ENCODE measurements at places on chromosomes 4 and X.

- no peak for DNase-seq
Measured at GRCh38 chr4:146959692-146960091, 14.0 kb upstream of the TTC29 start.

- no peak for DNase-seq
Measured at GRCh38 chr4:36740796-36741310, 459.4 kb downstream of the DTHD1 start.

DNA sequence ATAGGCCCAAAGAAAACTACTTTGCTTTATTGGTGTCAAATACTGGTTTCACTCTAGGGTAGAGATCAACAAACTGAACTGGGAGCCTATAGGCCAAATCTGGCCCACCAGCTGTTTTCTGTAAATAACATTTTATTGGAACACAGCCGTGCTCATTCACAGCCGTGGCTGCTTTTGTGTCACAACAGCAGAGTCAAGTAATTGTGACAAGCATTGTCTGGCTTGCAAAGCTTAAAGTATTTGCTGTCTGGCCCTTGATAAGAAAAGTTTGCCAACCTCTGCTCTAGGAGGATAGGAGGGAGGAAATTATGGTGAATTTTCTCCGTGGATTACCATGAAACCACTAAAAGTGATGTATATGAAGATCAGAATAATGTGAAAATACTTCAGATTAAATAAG, 53.4 kb downstream of the GPAT3 start:
- no peak for DNase-seq

DNA sequence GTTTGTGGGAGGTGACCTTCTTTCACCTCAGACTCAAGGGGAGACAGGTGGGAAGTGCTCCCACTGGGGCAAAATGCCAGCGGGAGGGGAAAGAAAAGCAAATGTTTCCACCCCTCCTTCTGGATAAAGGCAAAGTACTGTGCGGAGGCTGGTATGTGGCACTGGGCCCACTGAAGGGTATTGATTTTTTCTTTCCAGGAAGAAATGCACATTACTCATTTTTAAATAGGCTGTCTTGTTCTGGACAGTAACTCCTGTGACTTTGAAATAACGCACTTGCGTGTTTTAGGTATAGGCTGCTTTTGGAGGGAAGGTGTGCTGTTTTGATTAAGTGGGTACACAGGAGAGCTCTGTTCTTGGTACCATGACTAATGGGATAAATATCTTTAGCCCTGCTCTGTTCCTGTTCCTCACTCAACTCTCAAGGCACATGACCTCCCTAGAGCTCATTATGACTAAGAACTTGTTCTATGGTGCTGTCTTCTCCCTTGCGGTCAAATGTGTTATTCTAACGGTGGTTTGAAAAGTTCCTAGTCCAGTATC, 40.7 kb upstream of the MBTPS2 start:
- no peak for DNase-seq

DNA sequence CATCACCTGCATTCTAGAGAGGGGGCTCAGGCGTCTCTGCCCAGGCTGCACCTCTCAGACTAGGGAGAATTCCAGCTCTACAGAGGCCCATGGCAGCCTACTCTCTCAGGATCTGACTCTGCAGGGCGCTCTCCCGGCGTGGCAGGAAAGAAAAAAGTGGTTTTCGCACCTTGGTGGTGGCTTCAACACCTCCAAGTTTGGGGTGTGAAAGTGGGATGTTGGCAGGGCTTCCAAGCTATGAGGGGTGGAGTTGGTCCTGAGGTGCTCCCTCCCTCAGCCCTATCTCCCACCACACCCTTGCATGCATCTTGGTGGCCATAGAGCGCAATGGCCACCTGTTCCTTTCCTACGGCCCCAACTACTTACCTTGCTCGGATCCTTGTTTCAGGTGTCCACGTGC, 166.5 kb downstream of the VSIG4 start:
- no peak for DNase-seq

GRCh38 chrX:19670854-19671620, 155.7 kb upstream of the MAP3K15 start:
- DNase-seq: no peak

GRCh38 chrX:107742700-107743191, 32.8 kb downstream of the TSC22D3 start:
- DNase-seq: no peak

DNA sequence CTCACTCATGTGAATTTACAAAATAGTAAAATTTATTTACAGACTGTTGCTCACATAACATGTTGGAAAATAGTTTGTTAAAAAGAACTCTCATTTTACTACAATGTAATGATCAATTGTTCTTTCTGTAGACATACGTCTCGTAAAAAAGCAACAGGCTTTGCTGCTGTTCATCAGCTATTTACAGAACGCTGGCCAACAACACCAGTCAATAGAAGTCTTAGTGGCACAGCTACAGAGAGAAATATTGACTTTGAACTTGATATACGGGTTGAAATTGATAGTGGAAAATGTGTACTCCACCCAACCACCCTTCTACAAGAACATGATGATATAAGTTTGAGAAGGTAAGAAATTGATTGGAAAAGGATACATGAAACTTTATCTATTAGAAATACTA, 47.6 kb upstream of the ADAD1 start:
- DNase-seq: no peak

- no peak for DNase-seq
Measured at GRCh38 chr4:6620296-6620695, 20.2 kb upstream of the MRFAP1 start.

- DNase-seq: no peak
Measured at GRCh38 chr4:174324725-174325124, 41.0 kb downstream of the CEP44 start.

DNA sequence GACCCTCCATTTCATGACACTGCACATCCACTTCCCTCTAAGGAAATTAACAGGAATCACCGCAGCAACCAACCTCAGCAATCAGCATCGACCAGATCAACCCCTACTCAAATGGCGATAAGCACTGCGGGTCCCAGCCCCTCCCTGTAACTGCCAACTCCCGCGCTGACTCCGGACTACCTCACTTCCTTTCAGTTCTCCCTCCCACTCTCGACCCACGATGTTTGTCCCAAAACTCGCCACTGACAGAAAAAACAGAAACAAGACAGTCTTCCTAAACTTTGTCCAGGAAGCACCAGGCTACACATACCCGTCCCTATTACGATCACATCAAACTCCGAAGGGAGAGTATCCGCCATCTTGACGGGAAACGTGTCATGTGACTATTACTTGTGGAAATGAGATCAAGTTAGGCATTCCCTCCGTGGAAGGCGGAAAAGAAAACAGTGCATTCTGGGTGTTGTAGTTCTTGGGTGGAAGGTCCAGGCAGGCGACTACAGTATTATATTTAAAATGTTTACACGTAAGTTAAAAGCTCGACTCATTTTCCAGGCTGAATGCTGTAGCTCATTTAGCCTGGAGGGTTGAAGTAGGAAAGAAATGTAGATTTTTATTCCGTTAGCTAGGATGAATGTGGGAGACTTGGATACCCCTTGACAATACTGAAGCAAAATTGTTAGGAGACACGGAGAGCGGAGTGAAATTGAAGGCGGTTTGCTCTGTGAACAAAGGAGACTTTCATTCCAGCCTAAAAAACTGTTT, at the start of gene CHM:
TSS of gene CHM (minus strand) at position 385 of the 762 bp plus-strand sequence. CDS start at position 359, 26 bp downstream.
- peak; percentile 80 for DNase-seq

- DNase-seq: no peak
Measured at GRCh38 chrX:25343060-25343459, 327.3 kb upstream of the ARX start.

- DNase-seq: no peak
Measured at GRCh38 chr4:26860922-26861433, 337 bp downstream of the STIM2 start.

DNA sequence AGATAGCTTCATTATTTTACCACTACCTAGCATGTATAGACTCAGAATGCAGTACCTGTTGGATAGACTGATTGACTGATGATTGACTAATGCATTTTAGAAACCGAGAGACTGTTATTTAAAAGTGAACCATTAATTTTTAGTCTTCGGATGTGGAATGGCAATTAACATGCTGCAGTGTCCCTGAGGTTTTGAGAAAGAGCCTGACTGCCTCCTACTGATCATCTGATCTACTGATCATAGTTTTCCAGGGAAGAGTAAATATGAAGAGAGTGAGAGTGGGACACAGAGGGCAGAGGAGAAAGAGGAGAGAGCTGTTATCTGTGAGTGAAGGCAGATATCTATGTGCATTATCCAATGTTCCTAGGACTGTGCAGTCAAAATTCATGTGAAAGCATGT, 764.7 kb downstream of the TRIML1 start:
- DNase-seq: no peak

- DNase-seq: peak; percentile 55
Measured at GRCh38 chr4:78610546-78611214, 59.1 kb downstream of the ANXA3 start.

GRCh38 chrX:132634521-132634920, 145.7 kb upstream of the MBNL3 start:
- no peak for DNase-seq

DNA sequence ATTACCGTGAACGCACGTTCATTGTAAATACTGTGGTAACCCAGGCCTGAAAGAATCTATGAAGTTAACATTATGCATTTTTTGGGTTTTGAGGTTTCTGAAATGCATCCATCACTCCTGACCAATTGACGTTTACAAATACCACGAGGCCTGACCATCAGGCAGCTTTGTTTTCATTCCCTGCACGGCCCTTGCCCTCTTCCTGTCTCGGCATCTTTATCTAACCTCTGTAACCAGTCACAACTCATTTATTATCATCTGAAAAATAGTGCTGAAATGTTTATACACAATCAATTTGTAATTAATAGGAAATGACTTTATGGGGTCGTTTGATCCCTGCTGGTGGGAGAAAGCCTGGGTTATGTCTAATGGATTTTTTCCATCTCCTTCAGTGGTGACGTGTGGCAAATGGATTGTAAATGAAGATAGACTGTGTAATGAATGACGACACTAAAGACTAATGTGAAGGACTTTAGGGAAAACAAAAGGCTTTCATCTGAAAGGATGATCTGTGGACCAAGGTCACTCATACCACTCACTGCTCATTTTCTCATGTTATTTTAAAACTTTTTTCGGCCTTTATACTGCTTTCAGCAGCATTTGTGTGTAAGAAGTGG, 102.7 kb upstream of the SORBS2 start:
- DNase-seq: no peak

- no peak for DNase-seq
Measured at GRCh38 chrX:21968333-21968732, 27.8 kb downstream of the SMS start.
